NCI-H2227 treated with DMSO at 0.1 percent for 48 hours (cell line): ENCODE measurements at places on chromosomes 13 and 19.

DNA sequence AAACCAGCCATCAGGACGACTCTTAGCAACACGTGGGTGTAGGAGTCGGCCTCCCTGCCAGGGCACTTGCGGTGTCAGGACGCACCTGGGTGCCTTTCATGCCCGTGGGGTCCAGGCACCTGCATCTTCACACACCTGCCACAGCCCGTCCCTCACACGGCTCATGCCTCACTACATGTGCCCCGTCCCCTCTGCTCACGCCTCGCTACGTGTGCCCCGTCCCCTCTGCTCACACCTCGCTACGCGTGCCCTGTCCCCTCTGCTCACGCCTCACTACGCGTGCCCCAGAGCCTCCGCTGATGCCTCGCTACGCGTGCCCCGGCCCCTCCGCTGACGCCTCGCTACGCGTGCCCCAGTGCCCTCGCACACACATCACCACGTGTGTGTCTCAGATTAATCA is 58.0 kb upstream of the F7 start:
- no peak for DNase-seq

DNA sequence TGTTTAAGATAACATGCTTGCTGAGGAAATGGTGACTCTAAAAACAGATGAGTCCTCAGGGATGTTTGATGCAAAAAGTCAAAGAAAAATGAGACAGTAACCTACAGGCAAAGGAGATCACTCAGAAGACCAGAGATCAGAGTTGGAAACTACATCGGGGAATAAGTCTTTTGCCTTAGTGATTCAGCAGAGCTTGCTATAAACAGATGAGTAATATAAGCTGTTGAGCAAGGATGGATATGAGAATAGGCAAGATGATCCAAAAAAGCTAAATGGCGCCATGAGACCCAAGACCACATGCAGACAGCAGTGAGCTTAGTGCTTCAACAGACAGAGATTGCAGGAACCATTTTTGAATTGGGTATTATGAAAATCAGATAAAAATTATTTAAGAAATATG is 168.6 kb downstream of the POSTN start:
- DNase-seq, result no peak

DNA sequence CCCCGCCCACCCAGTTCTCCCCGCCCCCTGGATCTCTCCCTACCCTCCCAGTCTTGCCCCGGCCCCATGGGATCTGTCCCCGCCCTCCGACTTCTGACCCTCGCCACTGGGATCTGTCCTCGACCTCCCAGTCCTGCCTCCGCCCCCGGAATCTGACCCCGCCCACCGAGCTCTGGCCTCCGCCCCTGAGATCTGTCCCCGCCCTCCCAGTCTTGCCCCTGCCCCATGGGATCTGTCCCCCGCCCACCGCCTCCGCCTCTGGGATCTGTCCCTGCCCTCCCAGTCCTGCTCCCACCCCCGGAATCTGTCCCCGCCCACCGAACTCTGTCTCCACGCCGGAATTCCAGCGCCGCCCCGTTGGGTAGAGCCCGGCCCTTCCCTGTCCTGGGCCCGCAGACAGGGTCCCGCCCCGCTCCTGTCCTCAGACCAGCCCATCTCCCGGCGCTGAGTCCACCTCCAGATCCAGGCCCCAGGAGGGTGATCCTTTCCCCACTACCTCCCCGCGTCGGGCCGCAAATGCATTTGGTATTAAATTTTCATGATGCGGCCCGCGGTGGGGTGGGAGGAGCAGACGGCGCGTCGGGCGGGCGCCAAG is 1.5 kb upstream of the SLC17A7 start:
- peak; percentile 48 for DNase-seq

- DNase-seq, result no peak
Observed at GRCh38 chr13:21528616-21529015, 69.5 kb upstream of the ZDHHC20 start.

DNA sequence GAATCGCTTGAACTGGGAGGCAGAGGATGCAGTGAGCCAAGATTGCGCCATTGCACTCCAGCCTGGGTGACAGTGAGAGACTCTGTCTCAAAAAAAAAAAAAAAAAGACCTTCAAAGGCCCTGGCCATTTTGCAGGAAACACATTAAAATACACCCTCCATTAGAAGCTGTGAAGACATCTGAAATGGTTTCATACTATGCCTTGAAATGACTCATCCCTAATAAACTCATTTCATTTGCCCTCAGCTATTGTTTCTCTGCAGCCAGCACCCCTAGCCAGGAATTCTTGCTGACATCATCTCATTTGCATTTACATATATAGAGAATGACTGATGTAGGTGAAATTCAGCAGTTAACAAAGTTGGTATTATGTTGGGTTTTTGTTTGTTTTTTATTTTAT is 8.7 kb downstream of the EML2 start:
- DNase-seq, result no peak

DNA sequence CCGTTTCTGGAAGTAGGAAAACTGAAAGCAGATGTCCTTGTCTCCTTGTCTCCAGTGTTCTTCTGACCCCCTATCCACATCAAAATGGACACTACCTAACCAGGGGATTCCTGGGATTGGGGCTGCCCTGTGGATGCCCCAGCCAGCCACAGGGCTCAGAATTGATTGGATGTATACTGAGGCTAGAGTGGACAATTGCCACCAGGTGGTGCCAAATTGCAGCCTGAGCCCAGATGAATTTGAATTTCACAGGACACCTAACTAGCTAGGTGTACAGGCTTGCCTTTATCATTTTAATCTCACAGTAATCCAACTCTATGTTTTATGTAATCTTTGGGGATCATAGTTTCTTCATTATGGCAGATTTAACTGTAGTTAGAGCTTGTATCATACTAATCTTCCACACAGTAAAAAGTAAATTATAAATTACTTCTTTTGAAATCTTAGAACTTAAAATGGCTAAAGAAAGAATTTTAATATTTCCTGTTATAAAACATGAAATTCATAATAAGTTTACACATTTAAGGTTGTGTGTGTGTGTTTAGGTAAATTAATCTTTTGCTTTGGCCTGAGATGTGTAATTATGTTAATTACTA is 58.0 kb downstream of the PIBF1 start:
- DNase-seq, result no peak

GRCh38 chr19:3857449-3858003 is 11.3 kb downstream of the ZFR2 start:
- DNase-seq, result no peak

- DNase-seq, result no peak
Observed at GRCh38 chr13:108962654-108963053, 333.2 kb downstream of the MYO16 start.

GRCh38 chr19:33905473-33905936 is 108.8 kb downstream of the KCTD15 start:
- DNase-seq, result no peak

- no peak for DNase-seq
Observed at GRCh38 chr13:102993348-102993747, 72.9 kb downstream of the SLC10A2 start.

- no peak for DNase-seq
Observed at GRCh38 chr13:102103469-102103868, 298.4 kb downstream of the FGF14 start.

DNA sequence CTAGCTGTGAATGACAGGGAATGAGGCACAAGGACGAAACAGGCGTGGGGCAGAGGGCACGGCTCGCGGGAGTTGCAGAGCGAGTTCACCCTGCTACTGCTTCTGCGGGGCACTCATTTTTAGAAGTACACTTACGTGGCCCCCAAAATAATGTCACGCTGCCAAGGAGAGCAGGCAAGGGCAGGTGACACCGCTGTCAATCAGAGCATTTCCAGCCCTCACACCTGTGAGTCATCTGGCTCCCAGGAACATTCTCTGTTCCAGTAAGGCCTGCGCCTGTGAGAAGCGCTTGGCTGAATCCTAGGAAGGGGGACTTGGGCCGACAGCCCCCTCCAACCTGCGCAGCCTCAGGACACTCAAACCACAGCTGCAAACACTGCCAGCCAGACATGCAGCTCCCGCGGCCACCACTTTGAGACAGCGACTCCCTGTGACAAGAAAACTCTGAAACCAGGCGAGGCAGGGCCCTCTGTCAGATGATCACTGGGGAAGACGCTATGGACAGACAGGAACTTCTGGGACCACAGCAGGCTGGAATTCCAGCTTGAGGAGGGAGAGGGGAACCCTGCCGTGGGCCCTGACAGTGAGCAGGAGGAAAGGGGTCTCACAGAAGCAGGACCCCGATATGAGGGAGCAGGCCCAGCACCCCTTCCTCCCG is 12.7 kb downstream of the DOT1L start:
- DNase-seq, result no peak

- DNase-seq, result no peak
Observed at GRCh38 chr13:46369506-46370277, 17.4 kb downstream of the RUBCNL start.

GRCh38 chr19:40228863-40229262 is 2.4 kb upstream of the CCNP start:
- DNase-seq, result no peak

DNA sequence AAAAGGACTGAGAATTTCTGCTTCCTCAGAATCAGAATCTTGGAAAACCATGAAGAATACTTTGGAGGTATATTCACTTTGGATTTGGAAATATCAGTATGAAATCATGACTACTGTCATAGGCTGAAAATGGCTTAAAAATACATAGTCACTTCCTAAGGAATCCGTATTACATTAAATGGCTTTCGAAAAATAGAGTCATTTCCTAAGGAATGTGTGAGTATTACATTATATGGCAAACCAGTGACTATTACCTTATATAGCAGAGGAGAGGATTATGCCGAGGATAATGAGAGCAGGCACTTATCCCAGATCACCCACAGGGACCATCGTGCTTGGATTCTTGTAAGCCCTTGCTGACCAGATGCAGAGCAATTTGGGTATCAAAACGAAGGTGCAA is 1471.8 kb downstream of the EFNB2 start:
- DNase-seq, result no peak

- no peak for DNase-seq
Observed at GRCh38 chr13:110850840-110851239, 64.0 kb downstream of the ANKRD10 start.
